ENCODE measurements at places on chromosomes 6 and 20.

GRCh38 chr6:20919677-20920385 lies 385.6 kb downstream of the CDKAL1 start:
- DNase-seq = no peak

DNA sequence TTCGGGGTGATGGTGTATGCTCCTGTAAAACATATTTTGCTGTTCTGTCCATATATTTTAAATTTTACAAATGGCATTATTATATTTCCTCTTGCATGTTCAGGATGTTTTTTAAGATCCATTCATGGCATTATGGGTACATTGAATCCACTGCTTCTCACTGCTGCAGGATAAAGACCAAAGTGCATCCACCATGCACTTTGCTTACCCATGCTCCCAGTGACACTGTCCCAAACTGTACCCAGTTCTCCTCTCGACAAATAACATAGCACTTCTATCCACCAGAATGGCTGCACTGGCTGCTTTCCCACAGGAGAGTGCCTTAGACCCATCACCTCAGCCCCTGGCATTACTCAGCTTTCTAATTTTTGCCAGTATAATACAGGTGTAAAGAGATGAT lies 29.7 kb downstream of the MTRES1 start:
- no peak for DNase-seq

- DNase-seq = no peak
Measured at GRCh38 chr20:5680192-5680591, 70.0 kb upstream of the SHLD1 start.

GRCh38 chr6:130202782-130203181 lies 20.0 kb downstream of the SAMD3 start:
- DNase-seq = no peak

GRCh38 chr6:80254716-80255115 lies 148.2 kb downstream of the BCKDHB start:
- DNase-seq = no peak

DNA sequence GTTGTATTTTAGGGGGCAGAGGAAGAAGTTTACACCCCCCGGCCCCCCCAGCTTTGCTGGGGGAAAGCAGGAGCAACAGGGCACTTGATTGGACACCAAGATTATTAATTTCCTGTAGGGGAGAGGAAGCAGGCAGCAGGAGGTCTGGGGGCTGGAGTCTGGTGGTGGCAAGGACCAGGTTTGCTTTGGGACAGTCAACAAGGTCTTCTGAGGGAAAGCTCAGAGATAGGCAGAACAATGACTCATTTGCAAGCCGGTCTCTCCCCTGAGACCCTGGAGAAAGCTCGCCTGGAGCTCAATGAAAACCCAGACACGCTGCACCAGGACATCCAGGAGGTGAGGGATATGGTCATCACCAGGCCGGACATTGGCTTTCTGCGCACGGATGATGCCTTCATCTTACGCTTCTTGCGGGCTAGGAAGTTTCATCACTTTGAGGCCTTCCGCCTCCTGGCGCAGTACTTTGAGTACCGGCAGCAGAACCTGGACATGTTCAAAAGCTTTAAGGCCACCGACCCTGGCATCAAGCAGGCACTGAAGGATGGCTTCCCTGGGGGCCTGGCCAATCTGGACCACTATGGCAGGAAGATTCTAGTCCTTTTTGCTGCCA lies 1.6 kb downstream of the CLVS2 start:
- DNase-seq = no peak

GRCh38 chr6:26388014-26388413 lies 5.1 kb downstream of the BTN2A2 start:
- no peak for DNase-seq

GRCh38 chr6:16098211-16098610 lies 30.7 kb upstream of the MYLIP start:
- DNase-seq = no peak

DNA sequence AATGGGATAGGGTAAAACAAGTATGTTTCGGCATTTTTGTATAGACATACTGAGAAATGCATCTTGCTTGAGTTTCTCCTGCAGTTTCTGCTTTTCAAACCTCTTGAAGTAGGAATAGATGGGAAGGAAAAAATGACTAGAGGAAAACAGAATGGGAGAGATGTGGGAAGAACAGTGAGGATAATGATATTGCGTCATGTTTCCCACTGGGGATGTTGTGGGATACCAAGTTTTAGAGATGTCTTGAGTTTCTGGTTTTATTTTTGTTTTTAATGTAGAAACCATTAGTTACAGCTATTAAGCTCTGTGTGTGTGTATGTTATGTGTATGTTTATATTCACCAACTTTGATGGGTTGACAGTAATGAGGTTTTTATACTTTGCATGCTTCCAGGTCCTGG lies 24.6 kb downstream of the POLH start:
- no peak for DNase-seq
